ENCODE measurements at places on chromosomes 3 and 15.
A peak's percentile ranks its signal among the peaks of the same experiment; 100 is the strongest.

DNA sequence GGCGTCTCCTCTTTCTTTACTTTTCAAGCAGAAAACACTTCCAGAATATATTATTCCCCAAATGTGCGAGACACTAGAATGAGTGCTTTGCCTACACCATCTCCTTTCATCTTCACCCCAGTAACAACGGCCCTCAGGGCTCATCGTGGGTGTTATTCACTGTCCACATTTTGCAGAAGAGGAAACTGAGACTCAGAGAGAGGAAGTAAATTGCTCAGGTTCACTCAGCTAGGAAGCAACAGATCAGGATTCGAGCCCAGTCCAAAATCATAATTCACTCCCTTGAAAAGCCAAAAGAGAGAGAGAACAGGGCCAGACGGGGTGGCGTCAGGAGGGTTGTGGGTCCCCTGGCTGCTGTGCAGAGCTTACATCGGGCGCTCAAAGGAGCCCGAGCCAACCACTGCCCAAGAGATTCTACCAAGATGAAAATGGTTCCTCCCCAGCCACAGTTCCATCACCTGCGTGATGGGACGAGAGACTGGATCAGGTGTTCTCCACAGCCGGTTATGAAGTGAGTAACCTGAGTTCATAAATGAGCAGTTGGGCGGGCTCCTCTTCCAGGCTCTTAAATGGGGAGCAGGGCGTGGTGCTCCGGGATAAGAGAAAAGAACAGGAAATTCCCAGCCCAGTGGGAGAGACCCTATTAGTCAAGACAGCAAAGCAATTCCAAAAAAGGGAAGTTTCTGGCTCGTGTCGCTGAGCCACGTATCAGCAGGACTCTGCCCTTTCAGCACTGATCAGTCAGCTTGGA lies 48.6 kb upstream of the FLNB start:
- no peak for DNase-seq

GRCh38 chr3:123489400-123490004 lies 40.6 kb upstream of the ADCY5 start:
- peak; percentile 61 for DNase-seq

DNA sequence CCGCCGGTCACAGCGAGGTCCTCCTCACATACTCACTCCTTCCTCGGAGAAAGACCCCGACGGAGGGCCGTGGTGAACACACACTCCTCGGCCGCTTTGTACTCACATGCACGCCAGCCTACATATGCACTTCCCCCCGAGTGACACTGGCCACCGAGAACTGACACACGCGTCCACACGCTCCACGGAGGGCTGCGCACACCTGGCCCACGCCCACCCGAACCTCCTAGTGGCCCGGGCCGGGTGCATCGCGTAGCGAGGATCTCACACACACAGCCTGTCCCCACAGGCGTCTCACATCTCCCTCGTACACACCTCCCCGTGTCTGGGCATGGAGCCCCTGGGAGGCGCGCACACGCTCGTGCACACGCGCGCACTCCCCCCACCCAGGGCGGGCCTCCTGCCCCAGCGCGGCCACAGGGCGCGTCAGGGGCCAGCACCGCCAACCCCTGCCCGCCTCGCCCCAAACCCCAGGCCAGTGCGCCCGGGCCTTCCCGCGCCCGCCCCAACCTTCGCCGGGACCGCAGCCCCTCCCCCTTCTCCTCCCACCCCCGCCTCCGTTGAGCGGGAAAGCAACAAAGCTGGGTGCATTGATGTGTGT lies 411 bp upstream of the C3orf70 start:
- no peak for DNase-seq

GRCh38 chr3:11774296-11774877 lies 72.3 kb downstream of the TAMM41 start:
- DNase-seq: peak; percentile 61

DNA sequence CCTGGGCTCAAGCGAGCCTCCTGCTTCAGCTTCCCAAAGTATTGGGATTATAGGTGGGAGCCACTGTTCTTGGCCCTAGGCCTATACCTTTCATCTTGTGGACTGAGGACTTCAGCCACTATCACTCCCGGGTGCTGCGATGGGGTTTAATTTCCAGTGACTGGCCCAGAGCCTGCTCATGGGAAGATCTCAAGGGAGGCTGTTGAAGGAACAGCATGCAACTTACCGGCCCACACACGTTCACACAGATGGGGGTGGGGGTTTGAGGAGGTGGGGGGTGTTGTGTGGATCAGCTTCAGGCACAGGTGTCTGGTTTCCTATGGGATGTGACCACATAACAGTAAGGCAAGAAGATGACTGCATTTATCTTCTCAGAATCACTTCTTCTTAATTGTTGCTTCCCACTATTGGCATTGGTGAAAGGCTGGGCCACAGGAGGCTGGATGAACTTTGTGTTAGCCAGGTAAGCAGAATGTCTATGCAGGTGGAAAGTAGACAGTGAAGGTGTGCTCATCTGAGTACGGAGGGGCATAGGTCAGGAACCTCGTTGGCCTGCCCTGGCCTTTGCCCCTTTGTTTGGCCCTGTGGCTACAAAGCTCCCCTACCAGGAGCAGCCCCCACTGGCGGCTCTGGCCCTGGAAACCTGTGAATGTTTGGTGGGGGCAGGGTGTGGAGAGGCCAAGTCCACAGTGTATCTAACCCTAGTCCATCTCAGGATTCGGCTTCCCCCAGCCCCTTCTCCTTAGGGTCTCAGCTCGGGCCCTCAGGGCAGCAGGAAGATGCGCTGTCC lies 1.4 kb upstream of the APBA2 start:
- no peak for DNase-seq

DNA sequence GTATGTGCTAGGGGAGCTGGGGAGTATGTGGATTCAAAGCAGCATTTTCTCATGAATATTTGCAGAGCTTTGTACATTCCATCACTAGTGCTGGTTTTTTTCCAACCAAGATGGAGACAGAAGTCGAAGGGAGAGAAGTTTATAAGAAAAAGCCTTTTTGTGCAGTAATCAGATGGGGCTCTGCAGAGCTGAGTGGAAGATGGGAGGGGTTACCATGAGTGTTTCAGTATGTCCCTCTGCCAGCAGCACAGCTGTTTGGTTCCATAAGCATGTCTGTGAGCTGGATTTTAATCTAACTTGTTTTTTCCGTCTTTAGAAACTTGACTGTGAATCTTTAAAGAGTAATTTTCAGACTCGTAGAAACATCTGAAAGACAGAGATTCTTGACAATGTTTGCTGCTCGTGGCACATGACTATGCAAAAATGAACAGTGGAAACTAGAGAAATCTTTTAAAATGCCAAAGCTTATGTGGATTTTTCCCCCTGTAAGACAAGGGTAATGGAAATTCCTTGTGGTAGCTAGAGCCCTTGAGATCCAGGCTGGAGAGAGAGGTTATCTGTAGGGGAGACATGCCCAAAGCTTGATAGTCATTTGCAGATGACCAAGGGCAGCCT lies 20.3 kb downstream of the STARD9 start:
- peak; percentile 8 for DNase-seq

GRCh38 chr3:52436500-52437149 lies 8.3 kb downstream of the SEMA3G start:
- peak; percentile 21 for DNase-seq

- DNase-seq: peak; percentile 82
Measured at GRCh38 chr3:29914861-29915524, 634.1 kb downstream of the RBMS3 start.

- DNase-seq: peak; percentile 85
Measured at GRCh38 chr3:197730200-197730599, 6.5 kb downstream of the RUBCN start.

DNA sequence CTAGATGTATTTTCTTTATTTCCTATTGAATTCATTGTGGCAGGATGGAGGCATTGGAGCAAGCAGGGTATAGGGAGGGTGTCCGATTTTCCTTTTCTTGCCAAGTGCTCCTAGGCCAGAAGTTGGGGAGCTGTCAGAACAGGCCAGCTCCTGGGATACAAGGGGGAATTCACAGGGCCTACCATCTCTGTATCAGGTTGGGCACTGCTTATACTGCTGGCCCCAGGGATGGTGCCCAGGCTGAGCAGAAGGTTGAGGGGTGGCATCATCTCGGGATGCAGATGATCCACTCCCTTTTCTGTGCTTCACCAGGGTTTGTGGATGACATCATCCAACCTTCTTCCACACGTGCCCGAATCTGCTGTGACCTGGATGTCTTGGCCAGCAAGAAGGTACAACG lies 79.5 kb downstream of the PCCB start:
- DNase-seq: no peak

DNA sequence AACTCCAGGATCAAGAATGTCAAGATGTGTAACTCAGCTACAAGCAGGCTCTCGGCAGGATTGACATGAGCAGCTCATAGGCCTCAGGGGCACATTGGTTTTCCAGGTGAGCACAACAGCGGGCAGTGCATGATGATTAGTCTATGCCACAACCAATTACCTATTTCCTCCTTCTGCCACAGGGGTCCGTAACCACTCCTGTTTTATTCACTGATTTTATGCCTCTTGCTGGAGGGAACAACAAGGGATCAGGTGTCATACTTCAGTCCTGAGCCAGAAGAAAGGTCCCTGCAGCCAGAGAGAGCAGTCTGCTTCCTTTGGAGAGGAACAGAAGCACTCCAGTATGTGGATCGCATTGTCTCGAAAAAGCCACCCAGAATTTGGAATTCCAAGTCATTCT lies 35.1 kb upstream of the PTPRG start:
- DNase-seq: no peak

GRCh38 chr15:68676011-68676605 lies 97.3 kb downstream of the CORO2B start:
- peak; percentile 2 for DNase-seq

DNA sequence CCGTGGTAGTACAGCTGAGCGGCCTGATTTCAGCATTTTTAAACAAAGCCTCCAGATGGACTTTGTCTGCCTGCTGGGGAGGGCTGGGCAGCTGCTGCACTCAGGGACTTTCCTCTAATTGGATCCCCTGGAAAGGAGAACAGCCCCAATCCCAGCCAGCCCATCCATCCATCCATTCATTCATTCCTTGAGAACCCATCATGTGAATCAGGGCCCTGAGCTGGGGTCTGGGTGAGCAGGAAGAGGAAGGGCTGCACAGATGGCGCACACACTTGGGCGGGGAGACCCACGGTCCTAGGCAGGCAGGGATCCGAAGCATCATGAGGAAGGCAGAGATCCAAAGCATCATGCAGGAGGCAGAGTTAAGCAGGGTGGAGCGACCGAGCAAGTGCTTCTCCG lies 45.7 kb downstream of the TPRA1 start:
- no peak for DNase-seq

DNA sequence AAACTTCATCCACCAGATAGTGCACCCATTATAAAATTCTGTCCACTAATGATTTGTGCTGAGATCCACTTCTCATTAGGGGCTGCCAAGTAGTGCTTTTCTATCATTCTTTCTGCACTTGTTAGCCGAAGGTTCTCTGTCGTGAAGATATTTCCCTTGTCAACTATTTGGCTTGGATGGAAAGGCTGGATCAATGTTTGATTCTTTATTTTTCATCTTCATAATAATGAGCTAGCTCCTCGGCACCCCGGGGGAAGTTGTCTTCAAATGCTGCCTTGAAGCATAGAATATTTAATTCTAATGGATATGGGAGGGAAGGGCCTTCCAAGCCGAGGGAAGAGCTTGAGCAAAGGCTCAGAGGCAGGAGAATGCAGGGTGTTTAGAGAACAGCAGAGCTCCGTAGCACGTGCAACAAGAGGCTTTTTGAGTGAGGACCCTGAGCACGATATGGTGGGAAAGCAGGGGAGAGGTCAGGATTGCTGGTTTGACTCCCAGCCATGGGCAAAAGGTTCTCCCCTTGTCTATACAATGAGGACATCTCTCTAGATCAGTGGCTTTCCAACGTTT lies 16.3 kb upstream of the MUC20 start:
- no peak for DNase-seq

DNA sequence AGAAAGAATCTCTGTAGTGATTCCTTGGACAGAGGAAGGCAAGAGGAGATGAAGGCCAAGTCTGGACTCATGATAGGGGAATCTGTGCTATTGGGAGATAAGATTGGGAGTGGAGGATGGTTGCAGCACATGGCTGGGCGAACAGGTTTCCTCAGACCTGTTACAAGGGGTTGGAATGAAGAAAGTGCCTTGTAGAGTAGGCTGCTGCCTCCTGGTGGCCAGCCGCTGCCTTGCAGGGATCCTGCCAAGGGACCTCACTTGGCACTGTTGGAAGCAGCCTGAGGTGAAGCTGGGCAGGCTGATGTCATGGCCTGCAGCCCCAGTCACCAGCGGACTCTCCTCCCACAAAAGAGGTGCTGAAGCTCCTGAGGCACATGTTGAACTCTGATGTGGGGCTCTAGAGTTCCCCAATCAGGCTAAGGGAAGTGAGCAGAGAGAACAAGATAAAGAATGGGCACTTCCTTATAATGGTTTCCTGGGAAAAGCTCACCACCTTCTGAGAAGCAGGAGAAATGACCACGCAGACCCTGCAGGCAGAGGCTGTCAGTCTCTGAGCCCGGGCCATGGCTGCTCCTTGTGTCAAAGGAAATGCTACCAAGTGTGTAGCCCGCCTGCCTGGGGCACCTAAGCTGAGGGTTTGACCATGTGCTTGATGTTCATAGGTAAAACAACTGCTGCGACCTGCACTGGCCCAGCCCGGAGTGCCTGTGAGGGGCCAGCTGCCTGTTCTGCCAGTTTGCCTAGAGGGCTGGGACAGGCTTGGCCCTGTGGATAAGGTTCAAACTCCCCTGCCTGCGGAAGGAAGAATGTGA lies 1.6 kb upstream of the TEX264 start:
- DNase-seq: peak; percentile 83

GRCh38 chr15:68387381-68388143 lies 44.4 kb downstream of the ITGA11 start:
- DNase-seq: no peak

DNA sequence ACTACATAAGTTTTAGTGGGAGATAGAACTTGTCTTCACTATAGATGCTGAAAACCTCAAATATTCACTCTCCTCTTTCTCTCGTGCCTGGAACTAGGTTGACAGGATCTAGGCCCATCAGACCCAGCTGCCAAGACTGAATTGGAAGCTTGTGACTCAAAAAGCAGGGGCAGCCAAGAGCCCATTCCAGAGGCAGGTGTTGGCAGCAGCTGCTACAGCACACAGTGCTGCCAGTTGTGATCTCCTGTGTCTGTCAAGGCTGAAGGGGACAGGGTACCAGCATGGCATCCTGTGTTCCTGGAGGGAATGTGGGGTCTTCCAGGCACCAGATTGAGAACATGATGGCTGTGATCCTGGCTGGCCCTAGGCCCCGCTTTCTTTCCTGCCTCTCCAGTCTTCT lies 92.5 kb upstream of the MB21D2 start:
- DNase-seq: no peak

DNA sequence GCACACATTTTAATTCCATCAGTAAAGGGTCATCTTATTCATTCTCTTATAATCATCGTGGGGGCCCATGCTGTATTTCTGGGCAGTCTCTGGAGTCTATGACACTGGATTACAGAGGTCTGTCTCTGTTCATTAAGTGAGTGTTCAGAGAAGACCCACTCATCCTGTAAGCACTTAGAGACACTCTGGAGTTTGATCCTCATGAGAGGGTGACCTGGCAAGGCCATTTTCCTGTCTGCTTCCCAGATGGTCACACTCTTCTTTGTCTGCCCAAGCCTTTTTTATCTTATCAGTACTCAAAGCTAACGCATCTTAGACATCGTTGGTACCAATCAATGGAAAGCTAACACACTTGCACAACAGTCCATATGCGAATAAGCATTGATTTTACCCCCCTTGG lies 333.1 kb downstream of the RORA start:
- no peak for DNase-seq

GRCh38 chr3:20853890-20854289 lies 667.9 kb upstream of the SGO1 start:
- DNase-seq: no peak

- no peak for DNase-seq
Measured at GRCh38 chr3:15345066-15345607, 12.8 kb upstream of the SH3BP5 start.
